ENCODE measurements at places on chromosomes 1 and 21. TPM values are rescaled to one million over a fixed set of nuclear protein-coding genes. Genes with fewer than 3 reads are reported as not detected.

DNA sequence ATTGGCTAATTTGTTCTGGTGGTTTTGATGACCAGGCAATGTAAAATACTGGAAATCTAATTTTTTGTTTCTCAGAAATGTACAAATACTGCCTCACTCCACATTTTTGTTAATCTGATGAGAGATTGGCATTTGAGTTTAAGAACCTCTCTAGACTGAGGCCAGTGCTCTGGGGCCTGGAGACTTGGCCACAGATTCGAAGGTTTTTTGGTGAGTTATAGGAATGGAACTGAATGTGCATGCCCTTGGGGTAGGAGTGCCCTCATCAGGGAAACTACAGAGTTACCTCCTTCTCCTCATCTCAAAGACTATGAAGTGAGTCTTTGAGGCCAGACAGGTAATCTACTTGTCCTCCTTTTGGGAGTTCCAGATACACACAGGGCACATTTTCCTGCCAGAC is 347.9 kb downstream of the LTN1 start:
- no peak overlapping the region for H3K4me3 ChIP-seq
- no peak overlapping the region for H3K27ac ChIP-seq
- no peak for DNase-seq

DNA sequence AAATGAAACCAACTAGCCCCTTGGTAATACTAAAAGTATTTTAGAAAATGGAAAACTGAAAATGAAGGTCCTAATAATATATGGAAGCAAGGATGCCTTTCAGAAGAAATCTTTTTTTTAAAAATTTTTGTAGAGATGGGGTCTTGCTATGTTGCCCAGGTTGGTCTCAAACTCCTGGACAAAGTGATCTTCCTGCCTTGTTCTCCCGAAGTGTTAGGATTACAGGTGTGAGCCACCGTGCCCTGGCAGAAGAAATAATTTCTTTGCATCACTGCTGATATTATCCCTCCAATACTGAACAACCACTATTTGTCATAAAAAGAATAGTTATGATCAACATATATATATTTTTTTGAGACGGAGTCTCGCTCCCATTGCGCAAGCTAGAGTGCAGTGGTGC is 25.6 kb downstream of the SELENOF start:
- H3K27me3 ChIP-seq: no peaks in the 10 kb centered on the region
- no peak for DNase-seq
- H3K27ac ChIP-seq: no peak overlapping the region
- H3K36me3 ChIP-seq: peaks cover 15% of the 10 kb centered on the region
- peaks cover 4% of the 10 kb centered on the region for H3K4me1 ChIP-seq

- no peak for DNase-seq
- no peaks in the 10 kb centered on the region for H3K36me3 ChIP-seq
- H3K27me3 ChIP-seq: no peaks in the 10 kb centered on the region
- H3K4me1 ChIP-seq: no peaks in the 10 kb centered on the region
- no peak overlapping the region for H3K27ac ChIP-seq
These were observed 35.8 kb downstream of the FMO3 start for GRCh38 chr1:171126504-171126903.

Gene NBPF11
- total RNA-seq: 9.0 TPM
